ENCODE measurements at places on chromosomes 7 and 10.

DNA sequence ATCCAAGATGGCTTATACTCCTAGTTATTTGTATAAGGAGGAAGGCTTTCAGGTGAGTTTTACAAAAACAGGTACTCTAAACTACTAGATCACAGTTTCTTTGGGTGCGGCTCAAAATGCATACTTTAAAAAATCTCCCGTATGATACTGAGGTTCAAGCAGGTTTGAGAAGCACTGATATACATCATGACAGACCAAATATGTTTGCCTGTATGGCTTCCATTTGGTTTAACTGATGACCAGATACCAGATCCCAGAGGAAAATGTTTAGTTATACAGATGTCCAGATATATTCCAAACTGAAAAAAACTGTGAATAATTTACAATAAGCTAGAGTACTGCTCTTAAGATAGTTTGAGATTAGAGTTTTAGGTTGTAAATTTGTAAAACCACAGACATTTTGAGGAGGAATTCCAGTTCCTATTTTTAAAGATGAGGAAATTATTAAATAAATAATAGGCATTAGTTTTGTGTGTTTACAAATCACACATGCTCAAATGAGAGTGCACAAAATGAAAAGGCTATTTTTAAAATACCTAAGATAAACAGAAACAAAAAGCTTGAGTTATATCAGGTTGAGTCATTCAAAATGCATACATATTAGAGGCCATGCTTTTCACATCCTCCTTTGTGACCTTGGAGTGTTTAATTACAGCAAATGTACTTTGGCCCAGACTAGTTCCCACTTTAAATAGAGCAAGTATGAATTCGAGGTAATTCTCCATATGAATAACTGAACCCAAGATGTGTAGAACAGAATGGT lies 60.5 kb downstream of the SEMA3C start:
- DNase-seq = no peak

- DNase-seq = no peak
Measured at GRCh38 chr10:65394502-65395297, 1531.1 kb upstream of the LRRTM3 start.

GRCh38 chr10:24417053-24417452 lies 208.1 kb downstream of the KIAA1217 start:
- DNase-seq = no peak

GRCh38 chr7:23653942-23654341 lies 26.1 kb upstream of the FAM221A start:
- no peak for DNase-seq

Data from stimulated activated CD8-positive, alpha-beta memory T cell treated with anti-CD3 and anti-CD28 coated beads, Interleukin-15, amount 100 ng/mL, for 48 hours (primary cell).